ENCODE measurements at places on chromosomes 4 and X. TPM values are rescaled to one million over a fixed set of nuclear protein-coding genes. Genes with fewer than 3 reads are reported as not detected.

DNA sequence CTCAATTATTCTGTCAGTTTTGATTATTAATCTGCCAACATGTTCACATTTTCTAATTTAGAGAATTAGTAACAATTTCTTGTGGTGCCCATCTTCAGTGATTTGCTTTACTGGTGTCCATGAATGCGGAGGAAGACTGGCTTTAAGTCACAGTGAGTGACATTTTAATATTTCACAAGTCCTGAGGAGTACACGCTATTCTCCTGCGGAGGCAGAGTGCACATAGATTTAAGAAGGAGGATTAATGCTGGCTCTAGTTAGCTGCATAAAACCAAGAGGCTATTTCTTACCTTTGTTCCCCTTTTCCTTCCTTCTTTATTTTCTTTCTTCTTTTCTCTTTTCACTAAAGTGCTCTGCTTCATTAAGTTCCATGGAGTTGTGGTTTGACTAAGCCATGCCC lies 495.2 kb upstream of the IGFBP7 start:
- DNase-seq = no peak

GRCh38 chr4:116015062-116015461 lies 901.6 kb upstream of the NDST4 start:
- DNase-seq = no peak

GRCh38 chrX:2629316-2630007 lies 61.6 kb upstream of the CD99 start:
- no peak for DNase-seq

GRCh38 chr4:176189891-176190795 lies 5.2 kb downstream of the SPATA4 start:
- no peak for DNase-seq

- DNase-seq = no peak
Observed at GRCh38 chrX:44447214-44447613, 95.4 kb downstream of the FUNDC1 start.

Gene STAP1
- not detected for total RNA-seq

DNA sequence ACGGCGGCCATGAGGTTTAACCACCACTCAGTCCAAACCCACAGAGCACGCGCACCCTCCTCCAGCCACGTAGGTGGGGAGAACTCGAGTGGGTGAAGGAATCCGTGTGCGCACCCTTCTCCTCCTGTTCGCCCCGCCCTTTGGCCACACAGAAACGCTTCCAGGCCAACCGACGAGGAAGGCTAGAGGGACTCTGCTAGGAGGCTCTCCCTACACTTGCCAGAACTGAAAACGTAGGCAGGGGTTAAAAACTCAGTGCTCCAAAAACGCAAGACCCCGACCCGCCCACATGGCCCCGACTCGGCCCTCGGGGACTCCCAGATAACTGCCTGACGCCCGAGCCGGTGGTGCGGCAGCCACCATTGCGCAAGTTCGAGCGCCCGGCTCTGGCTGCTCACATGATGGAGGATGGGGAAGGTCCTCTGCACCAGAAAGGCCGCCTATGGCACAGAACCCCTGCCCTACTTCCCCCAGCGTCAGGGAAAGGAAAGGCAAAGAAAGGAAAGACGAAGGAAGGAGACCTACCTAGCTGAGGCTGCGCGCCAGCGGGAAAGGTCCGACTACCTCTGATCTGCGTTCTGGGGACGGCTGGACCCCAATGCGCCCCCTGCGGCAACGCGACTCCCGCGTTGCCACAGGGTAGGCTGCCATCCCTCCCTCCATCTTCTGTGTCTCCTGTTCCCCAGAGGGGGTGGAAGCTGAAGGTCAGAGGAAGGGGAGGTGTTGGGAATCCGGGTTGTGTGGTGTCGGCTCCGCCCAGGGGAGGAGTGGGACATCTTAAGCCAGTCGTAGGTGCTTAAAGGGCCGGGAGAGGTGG lies 201.9 kb upstream of the AGTR2 start:
- DNase-seq = peak; percentile 97

Gene RNF150
- 3.7 TPM for total RNA-seq

Gene CXCL6
- total RNA-seq = 0.85 TPM

Gene PABPC4L
- total RNA-seq = 2.2 TPM

Gene PHEX
- total RNA-seq = 0.11 TPM

Gene GPAT3
- total RNA-seq = 1.8 TPM

GRCh38 chr4:161767116-161767515 lies 396.7 kb downstream of the FSTL5 start:
- no peak for DNase-seq

DNA sequence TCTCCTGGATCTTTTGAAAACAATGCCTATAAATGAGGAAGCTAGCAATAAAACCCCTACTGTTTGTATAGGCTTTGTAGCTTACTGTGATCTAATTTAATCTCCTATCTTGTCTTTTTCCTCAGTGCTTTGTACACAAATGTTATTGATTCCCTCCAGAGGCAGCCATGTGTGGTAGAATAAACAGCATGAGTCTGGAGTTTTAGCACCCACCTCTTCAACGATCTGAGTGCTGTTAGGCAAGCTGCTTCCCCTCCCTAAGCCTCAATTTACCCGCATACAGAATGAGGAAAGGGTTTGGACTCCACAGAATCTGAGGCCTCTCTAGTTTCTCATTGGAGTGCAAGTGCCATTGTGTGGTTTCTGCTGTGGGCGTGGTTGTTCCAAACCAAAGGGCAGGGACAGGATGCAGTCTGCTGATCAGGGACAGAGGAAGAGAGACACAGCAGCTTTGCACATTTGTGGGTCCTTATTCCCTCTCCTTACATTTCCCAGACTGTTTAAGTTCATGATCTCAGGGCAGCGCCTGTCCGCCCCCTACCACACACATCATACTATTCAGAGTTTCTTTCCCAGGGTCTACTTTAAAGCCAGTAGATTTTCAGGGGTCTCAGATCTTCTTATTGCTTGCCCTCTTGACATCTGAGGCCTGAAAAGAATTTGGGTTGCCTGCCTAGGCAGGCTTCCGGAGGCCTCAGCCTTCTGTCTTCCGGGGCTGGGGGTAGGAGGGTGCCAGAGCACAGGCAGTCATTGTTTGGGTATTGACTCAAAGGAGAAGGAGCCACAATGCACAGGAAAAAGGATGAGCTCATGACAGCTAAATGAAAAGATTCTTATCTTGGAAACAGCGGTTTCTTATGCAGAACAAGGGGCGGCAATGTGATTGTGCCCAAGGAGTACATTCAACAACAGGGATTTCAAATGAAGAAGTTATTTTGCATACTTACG lies 114.9 kb upstream of the TEX13D start:
- DNase-seq = peak; percentile 52

DNA sequence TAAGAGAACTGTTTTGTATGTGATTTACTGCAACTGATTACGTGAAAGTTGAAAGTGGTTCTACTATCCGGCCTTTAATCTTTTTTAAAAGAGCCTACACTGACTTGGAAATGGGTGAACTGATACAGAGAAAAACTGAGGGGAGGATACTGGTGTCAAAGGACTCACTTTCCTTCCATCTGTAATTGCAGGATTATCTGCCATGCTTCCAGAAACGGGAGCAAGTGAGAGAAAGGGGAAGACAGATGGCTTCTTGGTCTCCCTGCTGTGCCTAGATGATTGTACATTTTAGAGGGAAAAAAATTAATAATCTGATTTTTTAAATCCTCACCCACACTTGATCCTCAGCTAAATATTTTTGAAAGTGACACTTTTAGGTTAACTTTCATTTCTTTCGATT lies 88.3 kb upstream of the GRID2 start:
- DNase-seq = no peak

- no peak for DNase-seq
Observed at GRCh38 chr4:40789031-40789430, 39.3 kb downstream of the NSUN7 start.

Gene FAM114A1
- total RNA-seq = 9.9 TPM

- peak; percentile 55 for DNase-seq
Observed at GRCh38 chr4:184664445-184665210, 15.1 kb downstream of the PRIMPOL start.

DNA sequence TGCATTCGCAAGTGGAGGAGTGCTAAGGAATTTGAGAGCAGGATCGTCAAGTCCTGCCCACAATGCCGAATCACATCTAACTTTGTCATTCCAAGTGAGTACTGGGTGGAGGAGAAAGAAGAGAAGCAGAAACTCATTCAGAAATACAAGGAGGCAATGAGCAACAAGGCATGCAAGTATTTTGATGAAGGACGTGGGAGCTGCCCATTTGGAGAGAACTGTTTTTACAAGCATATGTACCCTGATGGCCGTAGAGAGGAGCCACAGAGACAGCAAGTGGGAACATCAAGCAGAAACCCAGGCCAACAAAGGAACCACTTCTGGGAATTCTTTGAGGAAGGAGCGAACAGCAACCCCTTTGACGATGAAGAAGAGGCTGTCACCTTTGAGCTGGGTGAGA lies 100.2 kb upstream of the MED14 start:
- no peak for DNase-seq

GRCh38 chrX:47690175-47690574 lies 31.2 kb upstream of the UXT start:
- DNase-seq = no peak
